ENCODE measurements at places on chromosomes 1 and 21. TPM values are rescaled to one million over a fixed set of nuclear protein-coding genes. Genes with fewer than 3 reads are reported as not detected.

- DNase-seq: no peak
Measured at GRCh38 chr1:104768466-104768865, 1018.8 kb downstream of the AMY1C start.

DNA sequence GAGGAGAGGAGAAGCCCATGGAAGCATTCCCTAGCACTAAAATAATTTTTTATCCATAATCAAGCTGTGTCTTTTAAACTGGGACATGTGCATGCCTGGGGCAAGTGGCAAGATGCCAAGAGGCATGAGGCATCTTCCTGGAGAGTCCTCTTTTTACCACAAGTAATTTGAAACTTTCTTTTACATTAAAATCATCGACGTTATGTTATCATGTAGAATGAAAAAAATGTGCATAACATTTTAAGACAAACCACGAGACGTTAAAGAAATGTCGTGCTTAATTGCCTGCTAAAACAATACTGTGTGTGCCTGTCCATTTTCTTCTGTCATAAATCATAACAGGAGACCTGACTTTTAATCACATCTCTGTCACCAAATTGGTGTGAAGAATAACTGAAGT is 1.5 kb downstream of the STYXL2 start:
- no peak for DNase-seq

- DNase-seq: no peak
Measured at GRCh38 chr21:46319186-46319585, 4.5 kb downstream of the C21orf58 start.

- DNase-seq: no peak
Measured at GRCh38 chr1:208052135-208052534, 141.2 kb upstream of the CD34 start.

GRCh38 chr1:29465755-29466154 is 229.4 kb downstream of the PTPRU start:
- DNase-seq: peak; percentile 10

GRCh38 chr1:184563308-184563707 is 176.5 kb downstream of the C1orf21 start:
- DNase-seq: no peak

DNA sequence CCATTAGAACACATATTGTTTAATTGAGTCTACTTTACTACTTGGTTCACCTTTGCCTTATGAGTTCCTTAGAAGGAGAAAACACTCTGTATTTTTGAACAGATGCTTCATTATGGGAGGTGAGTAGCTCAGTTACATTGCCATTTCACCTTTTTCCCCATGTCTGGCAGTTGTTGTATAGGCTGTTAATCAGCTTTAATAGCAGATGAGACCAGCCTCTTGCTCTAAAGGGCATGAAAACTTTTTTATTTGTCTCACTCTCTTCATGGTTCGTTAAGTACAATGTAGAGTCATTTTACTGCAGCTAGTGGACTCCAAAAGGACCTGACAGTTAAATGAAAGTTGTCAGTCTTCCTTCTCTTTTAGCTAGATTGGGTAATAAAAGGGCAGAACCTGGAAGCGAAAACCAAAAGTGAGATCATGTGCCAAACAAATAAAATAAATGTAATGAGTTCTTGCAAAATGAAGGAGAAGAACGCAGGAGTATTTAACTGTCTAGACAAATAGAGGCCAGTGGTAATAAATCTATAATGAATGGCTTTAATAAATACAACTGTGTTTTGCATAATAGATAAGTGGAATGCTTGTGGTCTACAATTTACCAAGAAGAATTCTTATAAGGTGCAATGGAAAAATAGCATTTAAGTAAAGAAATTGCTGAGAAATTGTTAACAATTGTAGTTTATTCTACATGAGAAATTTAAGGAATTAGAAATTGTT is 180.0 kb upstream of the NEGR1 start:
- DNase-seq: no peak

- DNase-seq: peak; percentile 83
Measured at GRCh38 chr1:107277022-107277421, 136.2 kb downstream of the NTNG1 start.

DNA sequence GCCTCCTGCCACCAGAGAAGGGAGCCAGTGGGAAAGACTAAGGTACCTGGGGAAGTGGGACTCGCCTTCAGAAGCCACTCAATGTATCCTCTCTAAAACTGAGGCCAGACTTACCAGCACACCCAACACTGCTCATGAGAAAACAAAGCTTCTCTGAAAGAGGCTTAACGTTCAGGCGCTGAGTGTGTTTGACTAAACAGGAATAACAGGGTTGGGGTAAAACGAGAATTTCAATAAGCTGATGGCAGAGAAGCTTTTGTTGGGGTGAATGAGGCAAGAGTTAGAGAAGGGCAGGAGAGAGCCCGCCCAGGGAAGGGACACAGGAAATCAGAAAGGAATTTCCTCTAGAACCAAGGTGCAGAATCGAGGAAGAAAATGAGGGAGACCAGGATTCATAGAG is 1.7 kb upstream of the SPRR3 start:
- no peak for DNase-seq

GRCh38 chr1:183580281-183580682 is 10.0 kb downstream of the NCF2 start:
- DNase-seq: peak; percentile 38

- no peak for DNase-seq
Measured at GRCh38 chr1:211526101-211526500, 34.1 kb upstream of the RD3 start.

- DNase-seq: no peak
Measured at GRCh38 chr1:207362962-207363860, 41.7 kb downstream of the CD55 start.

- DNase-seq: no peak
Measured at GRCh38 chr1:177200290-177200689, 29.5 kb downstream of the BRINP2 start.

DNA sequence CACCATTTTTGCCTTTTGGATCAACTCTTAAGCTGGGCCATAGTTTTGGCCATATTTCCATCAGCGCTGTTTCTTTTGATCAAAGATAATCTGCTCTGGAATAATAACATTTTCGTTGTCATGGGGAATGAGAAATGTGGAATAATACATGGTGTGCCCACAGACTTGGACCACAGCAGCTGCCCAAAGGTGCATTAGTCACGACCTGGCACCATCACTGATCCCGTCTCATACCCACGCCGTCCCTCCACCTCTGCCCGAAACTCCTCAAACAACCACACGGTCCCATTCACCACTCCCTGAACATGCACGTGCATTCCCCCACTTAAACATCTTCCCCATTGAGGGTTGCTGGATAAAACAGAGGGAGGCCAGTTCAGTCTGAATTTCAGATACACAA is 76.9 kb downstream of the SLC66A1 start:
- DNase-seq: no peak

DNA sequence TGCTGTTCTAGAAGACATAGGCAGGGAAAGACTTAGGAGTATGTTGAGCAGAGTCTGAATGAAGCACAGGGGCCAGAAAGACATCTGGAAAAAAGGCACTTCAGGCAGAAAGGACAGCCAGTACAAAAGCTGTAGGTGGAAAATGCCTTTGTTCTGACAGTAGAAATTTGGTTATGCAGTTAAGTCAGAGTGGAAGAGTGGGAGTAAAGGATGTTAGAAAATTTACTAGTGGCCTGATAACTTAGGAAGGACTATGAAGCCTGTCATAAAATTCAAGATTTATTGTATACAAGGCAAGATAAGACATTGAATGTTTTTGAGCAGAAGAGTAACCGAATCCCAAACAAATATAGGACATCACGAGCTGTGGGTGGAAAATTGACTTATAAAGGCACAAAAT is 987.9 kb downstream of the PLA2G4A start:
- no peak for DNase-seq

DNA sequence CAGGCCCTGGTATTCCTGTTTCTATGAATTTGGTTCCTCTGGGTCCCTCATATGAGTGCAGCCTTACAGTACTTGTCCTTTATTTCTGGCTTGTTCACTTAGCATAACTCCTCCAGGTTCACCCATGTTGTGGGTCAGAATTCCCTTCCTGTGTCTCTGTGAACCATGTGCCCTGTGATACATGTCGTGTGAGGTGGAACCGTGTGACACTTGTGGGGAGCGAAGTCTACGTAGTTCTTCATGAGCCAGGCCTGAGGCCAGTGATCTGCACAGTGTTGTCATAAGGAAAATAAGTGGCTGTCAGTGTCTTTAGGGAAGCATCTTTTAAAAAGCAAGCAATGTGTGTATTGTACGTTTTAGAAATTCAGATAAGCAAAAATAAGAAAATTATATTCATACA is 122.8 kb downstream of the GALNT2 start:
- no peak for DNase-seq

- DNase-seq: peak; percentile 49
Measured at GRCh38 chr1:156499194-156499841, 1.3 kb downstream of the MEF2D start.

- no peak for DNase-seq
Measured at GRCh38 chr21:45364468-45365185, 40.3 kb upstream of the COL18A1 start.

DNA sequence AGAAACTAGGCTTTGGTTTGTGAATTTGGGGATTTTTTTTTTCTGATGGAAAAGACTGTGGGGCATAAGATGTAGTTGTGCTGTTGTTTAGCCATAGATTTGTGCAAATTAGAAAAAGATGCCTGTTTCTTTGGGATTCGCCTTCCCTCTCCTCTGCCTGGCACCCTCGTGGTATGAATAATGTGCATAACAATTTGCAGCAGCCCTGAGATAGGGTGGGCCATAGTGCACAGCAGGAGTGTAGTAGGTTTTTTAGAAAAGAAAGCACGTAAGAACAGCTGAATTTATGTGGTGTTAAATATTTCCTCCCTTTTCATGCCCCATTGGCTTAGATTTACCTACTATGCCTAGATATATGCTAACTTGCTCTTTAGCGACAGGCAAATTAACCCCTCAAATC is 158.9 kb downstream of the PTGER3 start:
- no peak for DNase-seq

DNA sequence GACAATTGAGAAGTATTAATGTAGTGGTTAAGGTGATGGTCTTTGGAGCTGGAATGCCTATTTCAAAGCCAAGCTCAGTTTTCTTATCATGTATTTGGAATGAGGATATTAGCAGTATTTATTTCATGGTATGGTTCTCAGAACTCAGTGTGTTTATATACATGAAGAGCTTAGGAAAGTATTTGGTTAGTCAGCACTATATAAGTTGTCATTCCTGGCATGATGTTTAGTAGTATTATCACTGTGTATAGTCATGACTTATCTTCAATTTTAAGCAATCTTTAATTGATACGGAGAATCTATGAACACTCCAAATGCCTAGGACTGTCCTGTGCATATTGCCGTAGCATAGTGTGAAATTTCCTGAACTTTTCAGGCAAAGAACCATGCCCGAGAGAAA is 501.9 kb upstream of the USP24 start:
- no peak for DNase-seq

Gene ATP6V1G3
- total RNA-seq: not detected

Gene NEK2
- 74.6 TPM for total RNA-seq

Gene DCDC2B
- 0.29 TPM for total RNA-seq

Gene PLEKHO1
- total RNA-seq: 82.4 TPM

Gene PLA2G2D
- total RNA-seq: not detected

Gene MX1
- 25.1 TPM for total RNA-seq

Gene GREM2
- not detected for total RNA-seq

Gene ITLN2
- total RNA-seq: not detected

Gene C1orf185
- not detected for total RNA-seq

Gene WNT2B
- total RNA-seq: 0.63 TPM

Gene SPRTN
- 17.7 TPM for total RNA-seq

Gene SYCP1
- not detected for total RNA-seq

Gene LAPTM5
- 163 TPM for total RNA-seq

Gene NUF2
- 92.5 TPM for total RNA-seq

Gene NSL1
- total RNA-seq: 66.8 TPM

Gene DDR2
- 0.41 TPM for total RNA-seq
